ENCODE measurements at places on chromosomes 13 and 19.

- no peak for DNase-seq
Measured at GRCh38 chr13:44128552-44129001, 245.0 kb upstream of the SERP2 start.

- DNase-seq: no peak
Measured at GRCh38 chr19:1884719-1885334, 469 bp downstream of the ABHD17A start.

DNA sequence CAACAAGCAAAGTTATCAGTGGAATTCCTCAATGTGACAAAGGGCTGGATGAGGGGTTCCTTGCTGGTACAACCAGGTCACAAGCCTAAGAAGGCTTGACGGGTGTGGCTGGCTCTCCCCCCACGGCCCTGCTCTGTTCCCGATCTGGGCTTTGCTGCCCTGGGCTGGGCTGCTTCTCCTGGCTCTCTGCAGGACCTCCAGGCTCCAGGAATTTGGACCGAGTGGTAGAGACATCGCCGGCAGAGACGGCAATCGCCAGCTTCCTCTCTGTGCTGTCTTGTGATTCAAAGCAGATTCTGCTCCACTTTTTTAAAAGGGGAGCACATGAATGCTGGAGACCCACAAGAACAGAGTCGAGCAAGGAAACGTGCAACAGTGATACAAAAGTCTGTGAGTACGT is at the start of gene SERPINE3:
Gene SERPINE3, plus strand, starts transcription at position 338 of the 400 bp plus-strand sequence. CDS start 1,401 bp downstream, outside the sequence.
- DNase-seq: no peak

- DNase-seq: no peak
Measured at GRCh38 chr13:99280166-99280565, 22.0 kb upstream of the GPR18 start.

DNA sequence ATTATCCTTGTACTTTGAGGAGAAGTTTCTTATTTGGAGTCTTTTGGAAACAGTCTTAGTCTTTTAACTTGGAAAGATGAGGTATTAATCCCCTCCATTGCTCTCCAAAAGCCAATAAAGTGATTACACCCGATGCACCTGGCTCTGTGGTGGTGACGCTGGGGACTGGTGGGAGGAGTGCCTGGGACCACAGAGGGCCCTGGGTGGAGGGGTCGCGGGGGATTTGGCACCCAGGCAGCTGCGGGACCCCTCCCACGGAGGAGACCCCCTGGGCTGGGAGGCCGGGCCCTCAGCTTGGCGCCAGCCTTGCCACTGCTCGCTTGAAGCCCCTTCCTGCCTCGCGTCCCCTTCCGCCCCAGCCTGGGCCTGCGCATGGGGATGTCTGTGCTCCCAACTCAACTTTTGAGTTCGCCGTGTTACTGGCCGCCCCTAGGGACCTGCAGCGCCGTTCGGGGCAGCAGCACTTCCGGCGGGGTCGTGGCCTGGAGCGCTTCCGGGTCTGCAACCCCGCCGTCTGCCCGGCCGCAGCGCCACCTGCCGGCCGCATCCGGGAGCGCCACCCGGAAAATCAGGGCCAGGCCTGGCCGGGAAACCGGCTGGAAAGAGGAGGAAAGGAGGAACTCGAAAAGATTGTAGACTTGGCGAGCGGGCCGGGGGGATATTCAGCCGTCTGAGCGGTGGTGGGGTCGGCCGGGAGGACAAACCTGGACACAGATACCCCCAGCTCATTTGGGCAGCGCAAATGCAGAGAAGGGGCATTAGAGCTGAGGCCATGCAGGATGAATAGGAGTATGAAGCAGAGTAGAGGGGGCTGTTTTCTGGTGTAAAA is 8.4 kb downstream of the PEAK3 start:
- no peak for DNase-seq

GRCh38 chr13:21080593-21080891 is 19.2 kb upstream of the LATS2 start:
- no peak for DNase-seq

DNA sequence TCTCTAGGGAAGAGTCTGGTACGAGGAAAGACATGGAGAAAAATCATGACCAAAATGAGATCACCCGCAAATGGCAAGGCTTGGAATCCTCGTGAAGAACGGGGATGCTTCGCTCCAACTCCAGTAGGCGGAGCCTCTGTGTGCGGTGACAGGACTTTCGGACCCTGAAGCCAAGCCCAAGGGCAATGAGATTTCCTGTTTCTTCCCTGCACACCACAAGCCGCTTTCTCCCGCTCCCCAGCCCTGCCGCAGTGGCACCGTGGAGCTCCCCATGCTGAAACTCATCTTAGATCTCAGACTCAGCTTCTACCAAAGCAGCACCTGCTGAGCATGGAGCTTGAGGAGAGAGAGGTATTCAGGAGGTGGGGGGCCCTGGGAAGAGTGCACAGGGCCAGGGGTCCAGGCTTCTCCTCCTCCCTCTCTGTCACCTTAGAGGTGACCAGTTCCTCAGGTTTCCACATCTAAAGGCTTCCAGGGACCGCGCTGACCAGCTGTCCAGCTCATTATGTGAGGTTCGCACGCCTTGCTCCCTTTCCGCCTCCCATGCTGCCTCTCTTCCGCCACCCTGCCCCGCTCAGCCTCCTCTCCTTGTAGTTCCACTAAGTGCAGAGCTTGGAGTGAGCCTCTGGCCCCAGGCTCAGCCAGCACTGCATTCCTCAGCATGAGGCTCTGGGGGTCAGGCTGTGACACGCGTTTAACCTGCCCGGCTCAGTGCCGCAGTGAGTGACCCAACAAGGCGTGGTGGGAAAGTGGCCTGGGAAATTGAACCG is 153.8 kb upstream of the SOX1 start:
- no peak for DNase-seq

DNA sequence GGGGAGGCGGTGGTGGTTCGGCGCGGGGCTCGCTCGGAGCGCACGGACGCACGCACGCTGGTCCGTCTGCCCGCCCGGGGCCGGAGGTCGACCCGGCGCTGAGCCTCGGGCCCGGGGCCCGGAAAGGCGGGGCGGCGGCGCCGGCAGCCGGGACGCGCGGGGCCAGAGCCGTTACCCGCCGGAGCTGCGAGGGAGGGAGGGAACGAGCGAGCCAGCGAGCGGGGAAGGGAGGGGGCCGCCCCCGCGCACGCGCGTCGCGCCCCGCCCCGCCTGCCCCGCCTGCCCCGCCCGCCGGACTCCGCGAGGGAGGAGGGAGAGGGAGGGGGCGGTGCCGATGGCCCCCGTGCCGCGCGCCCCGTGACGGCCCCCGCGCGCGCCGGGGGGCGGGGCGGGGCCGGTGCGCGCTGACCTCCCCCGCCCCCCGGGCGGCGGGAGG is 15.0 kb downstream of the CIC start:
- DNase-seq: no peak

DNA sequence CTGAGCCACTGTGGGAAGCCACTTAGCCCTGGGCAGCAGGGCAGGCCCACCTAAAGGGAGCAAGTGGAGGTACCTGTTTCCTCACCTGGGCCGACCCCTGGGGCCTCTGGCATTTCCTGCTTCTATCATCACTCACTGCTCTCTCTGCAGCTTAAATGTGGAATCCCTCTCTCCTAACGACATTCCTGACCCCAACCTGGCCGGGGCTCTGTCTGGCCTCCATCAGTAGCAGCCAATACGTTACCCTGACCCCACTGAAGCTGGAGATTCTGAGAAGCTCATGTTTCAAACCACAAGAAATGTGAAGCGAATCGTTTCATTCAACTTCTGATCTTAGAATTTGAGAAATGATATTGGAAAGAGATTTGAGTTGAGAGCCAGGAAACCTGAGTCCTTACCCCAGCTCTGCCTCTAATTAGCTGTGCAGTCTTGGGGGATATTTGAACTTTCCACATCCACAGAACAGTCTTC is 39.9 kb downstream of the DOCK9 start:
- DNase-seq: no peak

DNA sequence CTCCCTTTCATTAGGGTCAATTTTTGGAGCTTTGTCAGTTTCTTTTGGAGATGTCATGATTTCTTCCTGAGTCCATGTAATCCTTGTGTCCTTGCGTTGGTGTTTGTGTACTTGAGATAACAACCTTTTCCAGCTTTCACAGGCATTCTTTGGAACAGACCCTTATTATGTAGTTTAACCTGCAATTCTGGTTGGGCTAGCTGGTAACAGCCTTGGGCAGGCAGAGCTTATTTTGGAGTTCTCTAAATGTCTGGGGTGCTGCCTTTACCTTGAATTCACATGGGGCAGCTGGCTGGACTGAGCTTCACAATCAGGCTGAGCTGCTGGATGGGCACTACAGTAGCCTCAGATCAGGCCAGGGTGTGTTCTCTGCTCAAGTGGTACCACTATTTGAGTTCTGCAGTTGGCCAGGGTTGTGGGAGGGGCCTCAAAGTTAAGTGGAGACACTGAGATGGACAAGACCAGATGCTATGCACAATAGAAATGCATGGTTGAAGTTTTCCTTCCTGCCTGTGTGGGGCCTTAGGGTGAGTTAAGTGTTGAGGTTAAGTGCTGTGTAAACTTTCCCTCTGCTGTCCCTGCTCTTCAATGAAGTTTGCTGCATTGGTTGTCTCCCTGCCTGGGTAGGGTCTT is 277.3 kb downstream of the ATP8A2 start:
- no peak for DNase-seq

DNA sequence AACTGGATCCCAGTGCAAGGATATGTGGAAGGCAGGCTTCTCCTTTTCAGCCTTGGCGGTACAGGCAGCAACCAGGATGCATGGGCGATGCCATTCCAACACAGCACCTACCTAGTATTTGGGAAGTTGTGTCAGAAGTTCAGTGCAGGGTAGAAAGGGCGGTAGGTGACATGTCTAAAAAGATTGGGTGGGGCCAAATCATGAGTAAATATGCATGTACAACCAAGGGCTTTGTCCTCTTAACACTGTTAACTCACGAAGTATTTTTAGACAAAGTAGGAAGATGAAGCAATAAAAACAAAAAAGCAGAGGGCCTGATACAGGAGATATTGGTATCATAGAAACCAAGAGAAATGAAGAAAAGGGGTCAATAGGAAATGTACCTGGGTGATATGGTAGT is 392.1 kb downstream of the MYO16 start:
- DNase-seq: no peak

GRCh38 chr13:95426631-95427030 is 125.4 kb upstream of the ABCC4 start:
- no peak for DNase-seq

DNA sequence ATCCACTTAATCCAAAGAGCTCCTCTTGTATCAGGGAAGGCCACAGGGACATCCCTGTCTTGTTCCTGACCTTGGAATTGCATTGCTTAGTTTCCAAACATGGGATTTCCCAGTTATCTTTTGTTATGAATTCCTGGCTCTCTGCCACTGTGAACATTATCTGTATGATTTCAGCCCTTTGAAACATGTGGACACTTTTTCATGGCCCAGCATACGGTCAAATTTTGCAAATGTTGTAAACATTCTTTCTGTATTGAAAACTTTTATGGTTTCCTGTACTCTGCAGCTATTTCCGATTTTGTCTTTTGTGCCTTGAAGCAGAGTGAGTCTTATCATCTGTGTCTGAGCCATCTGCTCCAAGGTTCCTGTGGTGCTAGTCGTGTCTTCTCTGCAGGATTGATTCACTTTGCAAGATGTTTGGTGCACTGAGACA is 4.5 kb upstream of the CFAP97D2 start:
- no peak for DNase-seq

DNA sequence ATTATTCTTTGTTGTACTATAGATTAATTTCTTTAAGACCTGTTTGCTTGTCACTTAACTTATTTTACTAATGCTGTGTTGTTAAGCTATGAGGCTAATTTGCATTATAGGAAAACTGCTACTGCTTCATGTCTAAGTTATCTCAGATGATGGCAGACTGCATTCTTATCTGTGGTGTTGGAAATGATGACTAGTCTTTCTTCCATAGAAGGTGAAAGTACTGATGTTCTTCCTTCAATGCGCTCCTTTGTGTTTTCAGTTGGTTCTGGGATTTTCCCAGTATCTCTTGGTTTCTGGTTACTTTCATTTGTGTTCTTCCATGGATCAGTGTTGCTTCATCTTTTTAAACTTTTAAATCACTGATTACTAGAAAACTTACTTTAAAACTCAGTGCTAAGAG is 46.9 kb downstream of the TPP2 start:
- no peak for DNase-seq

- DNase-seq: no peak
Measured at GRCh38 chr19:3319643-3320353, 46.6 kb upstream of the NFIC start.

- DNase-seq: no peak
Measured at GRCh38 chr13:75319254-75319653, 162.7 kb downstream of the TBC1D4 start.

- no peak for DNase-seq
Measured at GRCh38 chr19:12952488-12953137, 4.4 kb downstream of the GADD45GIP1 start.

DNA sequence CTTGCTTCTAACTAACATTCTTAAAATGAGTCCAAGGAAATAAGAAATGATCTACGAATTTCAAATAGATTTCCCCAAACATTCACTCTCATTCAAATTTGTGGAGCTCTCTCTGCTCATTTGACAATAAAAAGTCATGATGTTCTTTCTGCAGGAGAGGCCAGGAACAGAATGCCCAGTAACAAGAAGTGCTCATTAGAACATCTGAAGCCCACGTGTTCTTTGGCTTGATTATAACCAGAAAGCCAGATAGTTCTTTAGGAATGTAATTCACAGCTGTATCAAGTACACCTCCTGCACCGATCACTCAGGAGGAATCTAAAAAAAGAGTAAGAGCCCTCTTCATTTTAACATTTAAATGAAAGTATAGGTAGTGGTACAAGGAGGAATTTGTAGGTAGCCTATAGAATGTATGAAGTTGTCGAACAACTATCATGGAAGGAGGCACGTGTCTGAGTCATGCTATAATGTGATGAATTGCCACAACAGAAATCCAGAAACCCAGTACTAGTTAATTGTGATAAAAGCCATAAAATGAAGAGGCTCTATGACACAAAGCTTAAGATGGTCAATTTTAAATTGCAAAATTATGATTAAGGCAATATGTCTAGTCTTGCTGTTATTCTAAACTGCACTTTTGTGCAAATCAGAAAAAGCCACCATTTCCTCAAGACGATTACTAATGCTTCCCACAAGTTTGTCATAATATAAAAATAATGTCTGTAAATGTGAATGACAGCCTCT is 12.8 kb downstream of the MEDAG start:
- no peak for DNase-seq

- DNase-seq: no peak
Measured at GRCh38 chr19:29367791-29368222, 154.9 kb upstream of the UQCRFS1 start.

DNA sequence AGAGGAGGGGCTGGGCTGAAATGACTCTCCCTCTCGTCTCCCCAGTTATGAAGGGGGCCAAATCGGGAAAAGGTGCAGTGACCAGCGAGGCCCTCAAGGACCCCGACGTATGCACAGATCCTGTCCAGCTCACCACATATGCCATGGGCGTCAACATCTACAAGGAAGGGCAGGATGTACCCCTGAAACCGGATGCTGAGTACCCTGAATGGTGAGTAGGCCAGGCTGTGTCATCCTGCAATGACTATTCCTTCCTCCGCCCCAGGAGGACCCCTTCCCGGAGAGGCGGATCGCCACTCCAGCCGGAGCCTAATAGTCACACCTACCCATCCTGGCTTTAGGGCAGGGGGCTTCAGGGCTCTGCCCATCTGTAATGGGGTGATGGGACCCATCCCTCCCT is 2.6 kb downstream of the MRPL54 start:
- DNase-seq: no peak

GRCh38 chr19:11612816-11613511 is 15.7 kb downstream of the ZNF627 start:
- no peak for DNase-seq

GRCh38 chr13:45109102-45109720 is 11.1 kb upstream of the GTF2F2 start:
- DNase-seq: no peak

GRCh38 chr19:15402411-15403150 is 16.2 kb downstream of the AKAP8L start:
- no peak for DNase-seq

GRCh38 chr19:8935460-8935859 is 74.7 kb downstream of the MUC16 start:
- DNase-seq: no peak

Data from HS-27A (cell line).